Effector CD4-positive, alpha-beta T cell (primary cell): ENCODE measurements at places on chromosomes 5 and 9.

DNA sequence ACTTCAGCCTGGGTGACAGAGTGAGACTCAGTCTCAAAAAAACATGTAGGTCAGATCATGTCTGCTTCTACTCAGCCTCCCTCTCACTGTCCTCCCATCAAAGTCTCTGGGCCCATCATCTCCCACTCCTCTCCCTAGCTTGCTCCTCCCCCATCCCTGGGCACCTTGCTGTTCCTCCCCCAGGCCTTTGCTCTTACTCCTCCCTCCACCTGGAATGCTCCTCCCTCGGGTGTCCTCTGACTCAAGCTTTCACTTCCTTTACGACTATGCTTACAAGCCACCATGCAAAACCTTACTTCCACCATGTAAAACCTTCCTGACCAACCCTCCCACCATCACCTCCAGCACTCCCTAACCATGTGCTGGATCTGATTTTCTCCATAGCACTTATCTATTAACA, 51.5 kb downstream of the MTMR12 start:
- DNase-seq, result no peak

DNA sequence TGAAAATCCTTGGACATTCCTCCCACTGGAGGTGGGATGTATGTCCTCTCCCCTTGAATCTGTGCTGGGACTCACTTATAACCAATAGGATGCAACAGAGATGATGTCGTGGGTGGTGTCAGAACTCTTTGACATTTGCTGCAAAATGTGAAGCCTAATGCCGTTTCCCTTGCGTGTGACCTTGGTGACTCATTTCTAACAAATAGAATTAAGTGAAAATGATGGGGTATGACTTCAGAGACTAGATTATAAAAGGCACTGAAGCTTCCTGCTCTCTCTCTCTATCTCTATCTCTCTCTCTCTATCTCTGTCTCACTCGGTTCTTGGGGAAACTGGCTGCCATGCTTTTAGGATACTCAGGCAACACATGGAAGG, 126.1 kb upstream of the STC2 start:
- no peak for DNase-seq

DNA sequence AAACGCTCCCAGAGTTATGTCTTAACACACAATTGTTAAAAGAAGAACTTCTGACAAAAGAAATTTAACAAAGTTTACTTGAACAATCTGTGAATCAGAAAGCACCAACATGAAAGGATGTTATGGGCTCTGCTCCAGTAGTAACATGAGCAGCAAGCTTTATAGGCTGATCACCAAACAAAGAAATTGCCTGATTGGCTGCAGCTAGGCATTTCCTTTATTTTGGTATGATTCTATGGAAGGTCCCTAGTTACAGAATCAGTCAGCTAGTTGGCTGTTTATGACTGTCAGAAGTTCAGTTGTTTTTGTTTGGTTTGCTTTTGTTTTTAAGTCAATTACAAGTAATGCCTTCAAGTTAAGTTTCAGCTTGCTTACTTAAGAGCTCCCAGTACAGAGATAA, 102.4 kb upstream of the SMC2 start:
- no peak for DNase-seq

- no peak for DNase-seq
These were observed 83.7 kb upstream of the ORM1 start for GRCh38 chr9:114238891-114239875.

- no peak for DNase-seq
These were observed 553.0 kb upstream of the GRAMD2B start for GRCh38 chr5:125870256-125870655.

DNA sequence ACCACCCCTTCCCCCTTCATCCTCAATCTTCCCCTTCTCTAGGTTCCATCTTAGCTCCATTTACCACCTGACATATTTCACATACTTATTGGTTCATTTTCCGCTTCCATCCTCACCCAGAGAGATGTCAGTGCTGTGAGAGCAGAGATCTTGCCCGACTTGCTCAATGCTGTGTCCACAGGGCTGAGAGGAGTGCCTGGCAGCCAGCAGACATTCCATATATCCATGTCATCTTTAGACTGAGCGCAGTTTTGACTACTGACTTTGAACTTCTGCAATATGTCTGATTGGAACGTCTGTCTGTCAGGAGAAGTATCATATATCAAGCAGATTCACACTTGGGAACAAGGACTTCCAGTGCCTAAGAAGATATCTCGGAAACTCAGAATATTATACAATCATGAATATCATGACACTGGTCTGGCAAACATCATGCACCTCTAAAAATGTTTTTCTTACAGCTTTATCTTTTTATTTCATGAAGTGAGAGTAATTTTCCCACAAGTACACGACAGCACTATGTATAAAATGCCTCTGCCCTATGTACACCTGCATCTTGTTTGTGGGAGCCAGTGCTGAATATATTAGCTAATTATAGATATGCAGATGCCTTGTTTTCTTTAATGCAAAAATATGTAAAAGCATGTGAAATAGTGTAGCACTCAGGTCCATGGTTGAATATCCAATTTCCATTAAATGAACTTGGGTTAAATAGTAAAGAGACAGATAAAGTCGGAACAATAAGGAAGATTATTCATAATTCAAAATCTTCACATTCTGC, 454.0 kb upstream of the DAP start:
- DNase-seq, result no peak

DNA sequence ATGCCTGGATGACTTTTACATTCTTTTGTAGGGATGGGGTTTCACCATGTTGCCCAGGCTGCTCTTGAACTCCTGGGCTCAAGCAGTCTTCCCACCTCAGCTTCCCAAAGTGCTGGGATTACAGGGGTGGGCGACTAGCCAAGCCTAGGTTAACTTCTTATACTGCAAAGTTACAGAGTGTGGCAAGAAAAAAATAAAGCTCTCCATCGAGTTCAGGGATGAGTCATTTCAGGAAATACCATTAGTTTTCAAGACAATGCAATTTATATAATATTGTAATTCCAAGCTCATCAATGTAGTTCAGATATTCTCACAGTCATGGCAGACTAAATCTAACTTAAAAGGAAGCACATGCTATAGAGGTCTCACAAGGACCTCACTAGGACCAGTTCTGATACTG, 11.5 kb upstream of the ABO start:
- no peak for DNase-seq

DNA sequence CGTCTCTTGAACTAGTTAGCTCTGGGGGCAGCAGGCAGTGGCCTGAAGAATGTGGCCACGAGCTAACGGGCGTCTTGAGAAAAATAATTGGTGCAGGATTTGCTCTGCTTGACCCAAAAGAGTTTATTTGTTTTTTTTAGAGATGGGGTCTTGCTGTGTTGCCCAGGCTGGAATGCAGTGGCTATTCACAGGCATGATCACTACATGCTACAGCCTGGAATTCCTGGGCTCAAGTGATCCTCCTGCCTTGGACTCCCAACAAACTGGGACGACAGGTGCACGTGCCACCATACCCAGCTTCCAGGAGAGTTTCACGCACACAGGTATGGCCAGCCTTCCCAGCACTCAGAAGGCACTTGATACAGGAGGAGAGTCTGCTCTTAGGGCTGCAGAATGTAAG, 203.8 kb downstream of the MLLT3 start:
- no peak for DNase-seq

- no peak for DNase-seq
These were observed 25.9 kb downstream of the ROPN1L start for GRCh38 chr5:10467281-10468198.

DNA sequence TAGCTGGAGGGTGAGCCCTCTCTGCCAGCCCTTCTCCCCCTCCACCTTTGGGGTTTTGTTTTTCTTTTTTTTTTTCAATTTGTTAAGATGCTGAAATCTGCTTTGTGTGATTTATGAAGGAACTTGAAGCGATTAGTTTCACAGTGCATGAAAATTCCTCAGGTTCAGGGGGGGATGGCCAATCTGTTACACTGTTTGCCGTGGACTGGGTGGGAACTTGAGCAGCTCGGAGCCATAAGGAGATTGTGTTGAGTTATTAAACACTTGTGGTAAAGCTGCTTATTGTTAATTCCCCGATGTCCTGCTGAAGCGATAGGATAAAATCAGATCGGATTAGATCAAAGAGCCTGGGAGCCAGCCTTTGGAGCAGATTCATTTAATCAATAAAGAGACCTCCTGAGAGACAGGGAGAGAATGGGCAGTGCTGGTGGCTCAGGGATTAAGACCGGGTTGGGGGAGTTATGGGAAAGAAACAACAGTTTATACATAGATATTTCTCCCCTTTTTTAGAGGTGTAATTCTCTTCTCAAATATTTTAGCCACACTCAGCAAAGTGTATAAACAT, 105.8 kb upstream of the SPATA31D4 start:
- no peak for DNase-seq

DNA sequence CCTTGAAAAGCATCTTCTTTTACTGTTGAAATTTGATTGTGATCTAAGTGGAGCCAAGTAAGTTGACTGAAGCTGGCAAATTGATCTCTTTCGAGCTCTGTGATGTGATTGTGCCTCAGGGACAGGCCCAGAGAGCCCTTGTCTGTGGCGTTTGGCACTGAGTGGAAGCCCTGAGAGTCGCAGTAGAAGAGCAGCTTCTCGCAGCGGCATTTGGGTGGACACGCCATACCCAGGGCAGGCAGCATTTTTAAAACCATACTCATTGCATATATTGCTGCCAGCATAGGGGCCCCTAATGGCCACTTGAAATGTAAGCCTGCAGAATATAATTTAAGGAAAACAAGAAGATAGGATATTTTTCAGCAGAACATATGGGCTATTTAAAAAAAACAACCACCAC, 894 bp downstream of the LRRTM2 start:
- no peak for DNase-seq

- DNase-seq, result no peak
These were observed 156.0 kb downstream of the COL23A1 start for GRCh38 chr5:178434016-178434761.

GRCh38 chr5:154332451-154332850, 113.3 kb upstream of the SAP30L start:
- DNase-seq, result no peak

DNA sequence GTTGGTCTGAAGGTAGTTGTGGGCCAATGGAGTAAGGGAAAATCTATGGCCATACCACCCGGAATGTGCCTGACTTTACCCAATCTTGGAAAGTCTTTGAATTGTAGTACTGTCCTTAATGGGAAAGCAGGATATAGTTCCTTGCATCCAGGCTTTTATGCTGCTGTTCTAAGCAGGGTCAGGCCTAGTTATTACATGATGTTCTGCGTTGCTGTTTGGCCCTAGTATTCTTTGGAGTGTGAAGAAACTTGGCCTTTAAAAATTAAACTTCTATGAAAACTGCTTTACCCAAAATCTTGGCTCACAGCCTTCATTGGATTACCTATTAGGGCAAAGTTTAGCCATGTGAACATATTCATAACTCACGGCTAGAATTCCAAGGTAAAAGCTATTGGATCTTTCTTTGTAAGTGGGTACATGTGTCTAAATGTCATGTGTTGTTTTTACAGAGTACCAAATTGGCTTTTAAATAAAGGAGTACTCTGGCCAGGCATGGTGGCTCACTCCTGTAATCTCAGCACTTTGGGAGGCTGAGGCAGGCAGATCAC, 211.1 kb downstream of the DTWD2 start:
- DNase-seq, result no peak

DNA sequence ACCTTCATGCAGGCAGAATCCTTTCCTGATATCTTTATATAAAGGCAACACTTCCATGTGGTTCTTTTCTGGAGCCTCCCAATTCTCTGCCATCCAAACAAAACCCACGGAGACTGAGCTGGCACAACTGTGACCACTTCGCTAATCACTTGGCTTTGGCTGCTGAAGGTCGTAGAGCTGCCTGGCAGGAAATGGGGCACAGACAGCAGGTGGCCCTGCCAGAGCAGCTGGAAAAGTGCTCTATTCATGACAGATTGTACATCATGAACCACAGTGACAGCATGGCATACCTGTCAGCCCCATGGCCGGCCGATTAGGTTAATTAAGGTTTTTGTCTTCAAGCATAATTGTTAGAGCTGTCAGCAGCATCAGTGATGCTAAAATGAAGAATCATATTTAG, 141.9 kb upstream of the ANKRD55 start:
- no peak for DNase-seq

DNA sequence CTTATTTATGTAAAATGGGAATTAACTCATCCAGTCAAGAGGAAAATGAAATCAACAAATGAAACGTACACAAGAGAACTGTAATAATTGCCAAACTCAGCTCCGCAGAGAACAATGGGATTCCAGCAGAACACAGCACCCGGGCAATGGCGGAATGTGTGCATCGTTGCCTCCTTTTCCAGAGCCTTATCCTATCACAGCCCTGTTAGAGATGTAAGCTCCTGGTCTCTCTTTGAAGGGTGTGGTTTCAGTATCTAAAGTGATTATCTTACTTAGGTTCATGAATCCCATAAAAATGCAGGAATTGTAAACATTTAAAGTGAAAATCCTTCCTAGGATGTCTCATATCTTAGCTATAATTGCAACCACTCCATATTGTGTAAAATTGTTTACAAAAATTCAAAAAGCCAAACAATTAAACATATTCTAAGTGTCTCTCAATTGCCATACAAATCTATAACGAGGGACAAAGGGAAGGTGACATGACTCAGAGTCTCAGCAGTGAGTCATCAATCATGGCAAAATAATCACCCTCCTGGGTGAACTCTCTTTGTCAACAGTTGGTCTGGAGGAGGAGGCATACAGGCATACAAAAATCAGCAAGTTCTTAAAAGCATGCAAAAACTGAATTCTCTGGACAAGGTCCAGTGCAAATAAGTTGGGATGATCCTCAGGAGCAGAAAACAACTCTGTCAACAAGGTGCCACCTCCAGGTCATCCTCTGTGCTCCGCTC, 22.6 kb downstream of the SEMA5A start:
- no peak for DNase-seq

DNA sequence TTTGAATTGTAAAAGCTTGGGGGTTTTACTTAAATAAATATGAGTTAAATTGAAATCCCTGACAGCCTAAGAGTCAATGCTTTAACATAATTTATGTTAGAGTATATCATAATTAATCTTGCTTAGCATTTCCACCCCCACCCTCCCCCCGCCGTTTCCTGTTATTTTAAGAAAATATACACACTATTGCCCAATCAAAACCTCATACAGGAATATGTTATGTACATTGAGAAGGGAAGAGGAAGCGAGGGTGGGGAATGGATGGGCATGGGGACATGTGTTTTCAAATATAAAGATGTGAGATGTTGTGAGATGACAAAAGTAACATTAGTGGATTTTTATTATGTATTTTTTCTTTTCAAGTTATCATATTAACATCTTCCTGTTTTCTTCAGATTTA, 561.1 kb upstream of the MEF2C start:
- DNase-seq, result no peak

DNA sequence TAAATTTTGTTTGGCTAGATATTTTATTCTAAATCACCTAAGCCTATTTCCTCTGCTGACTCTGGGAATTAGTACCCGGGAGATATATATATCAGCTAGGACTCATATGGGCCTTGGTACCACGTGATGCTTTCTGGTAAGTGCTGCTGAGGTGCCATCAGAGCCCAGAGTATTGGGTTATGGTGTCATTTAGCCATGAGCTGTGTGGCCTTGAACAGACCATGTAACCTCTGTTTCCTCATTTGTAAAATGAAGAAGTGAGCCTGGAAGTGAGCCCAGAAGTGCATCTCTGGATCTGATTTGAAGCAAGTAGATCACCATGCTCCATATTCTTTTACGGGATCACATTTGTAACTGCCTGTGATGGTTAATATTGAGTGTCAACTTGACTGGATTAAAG, 126.1 kb downstream of the GPBP1 start:
- no peak for DNase-seq

- DNase-seq, result no peak
These were observed 4.5 kb downstream of the BRD9 start for GRCh38 chr5:887947-888637.

- no peak for DNase-seq
These were observed 1425.8 kb upstream of the C9orf72 start for GRCh38 chr9:28999057-28999456.
